ENCODE measurements at places on chromosomes 11 and 22. TPM values are rescaled to one million over a fixed set of nuclear protein-coding genes. Genes with fewer than 3 reads are reported as not detected.

The EXPH5 gene
- polyA plus RNA-seq, result 0.54 TPM

The CAPN5 gene
- polyA plus RNA-seq, result 11.1 TPM

The OVOL1 gene
- 0.28 TPM for polyA plus RNA-seq

The DNHD1 gene
- 20.5 TPM for polyA plus RNA-seq

The PHETA2 gene
- 16.6 TPM for polyA plus RNA-seq

The NUMA1 gene
- polyA plus RNA-seq, result 40.4 TPM

The PANX2 gene
- 1.4 TPM for polyA plus RNA-seq

The CCDC116 gene
- not detected for polyA plus RNA-seq

The OR52J3 gene
- polyA plus RNA-seq, result not detected

The DDIAS gene
- 4.1 TPM for polyA plus RNA-seq

The KIRREL3 gene
- polyA plus RNA-seq, result not detected

The C11orf71 gene
- polyA plus RNA-seq, result 4.4 TPM

- peaks cover 2% of the 10 kb centered on the region for H3K4me1 ChIP-seq
- no peaks in the 10 kb centered on the region for H3K36me3 ChIP-seq
- H3K27ac ChIP-seq, result no peak overlapping the region
- no peaks in the 10 kb centered on the region for H3K27me3 ChIP-seq
These were observed 14.3 kb downstream of the GDPD4 start for GRCh38 chr11:77287136-77287535.

DNA sequence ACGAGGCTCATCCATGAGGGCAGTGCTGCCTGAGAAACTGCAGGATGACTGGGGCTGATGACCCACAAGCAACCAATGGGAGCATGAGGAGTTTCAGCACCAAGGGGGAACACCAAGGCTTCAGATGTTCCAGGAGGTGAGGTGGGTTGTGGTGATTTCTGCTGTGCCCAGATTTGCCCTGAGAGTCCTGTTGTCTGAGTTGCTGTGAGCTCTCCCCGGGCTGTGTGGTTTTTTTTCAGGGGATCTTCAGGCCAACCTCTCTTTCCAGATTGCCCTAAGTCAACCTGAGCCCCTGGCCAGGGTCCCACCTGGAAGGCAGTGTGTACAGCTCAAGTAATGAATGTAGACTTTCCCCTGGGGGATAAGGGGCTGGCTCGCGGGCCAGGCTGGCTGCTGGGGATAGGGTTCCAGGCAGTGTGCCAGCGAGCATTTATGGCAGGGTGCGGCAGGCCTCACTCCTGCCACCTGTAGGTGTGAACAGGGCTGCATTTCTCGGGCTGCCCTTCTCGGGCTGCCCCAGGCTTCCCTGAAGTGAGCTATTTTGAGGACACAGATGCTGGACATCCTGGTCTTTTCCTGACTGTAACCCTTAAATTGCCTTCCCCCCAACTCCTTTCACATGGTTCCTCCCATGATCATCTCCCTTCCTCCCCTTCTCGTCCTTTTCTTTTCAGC is 9.8 kb downstream of the SLC22A6 start:
- H3K36me3 ChIP-seq, result no peaks in the 10 kb centered on the region
- DNase-seq, result peak; percentile 81
- no peak overlapping the region for H3K4me3 ChIP-seq
- no peak overlapping the region for H3K27ac ChIP-seq
- H3K27me3 ChIP-seq, result peaks cover 3% of the 10 kb centered on the region

GRCh38 chr11:46914363-46914762 is 4.0 kb downstream of the LRP4 start:
- DNase-seq, result no peak
- no peak overlapping the region for H3K4me3 ChIP-seq
- no peaks in the 10 kb centered on the region for H3K36me3 ChIP-seq
- no peaks in the 10 kb centered on the region for H3K4me1 ChIP-seq

- H3K27me3 ChIP-seq, result no peaks in the 10 kb centered on the region
- no peak overlapping the region for H3K4me3 ChIP-seq
- no peak overlapping the region for H3K27ac ChIP-seq
- H3K4me1 ChIP-seq, result no peaks in the 10 kb centered on the region
- no peaks in the 10 kb centered on the region for H3K36me3 ChIP-seq
These were observed 870.6 kb upstream of the LRRC4C start for GRCh38 chr11:42329929-42330565.

DNA sequence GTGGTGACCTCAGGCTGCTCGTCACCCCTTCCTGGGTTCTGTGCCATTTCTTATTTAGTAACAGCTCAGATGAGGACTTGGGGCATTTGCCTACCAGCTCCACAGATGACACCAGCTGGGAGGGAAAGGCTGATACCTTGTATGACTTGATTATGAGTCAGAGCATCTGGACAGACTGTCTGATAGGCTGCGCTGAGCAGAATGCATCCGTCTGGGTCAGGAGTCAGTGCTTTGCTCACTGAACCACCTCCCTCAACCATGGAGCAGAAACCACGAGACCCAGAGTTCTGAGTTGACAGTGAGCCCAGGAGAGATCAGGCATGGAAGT is 6.8 kb downstream of the ST14 start:
- H3K36me3 ChIP-seq, result no peaks in the 10 kb centered on the region
- no peaks in the 10 kb centered on the region for H3K27me3 ChIP-seq
- DNase-seq, result no peak
- H3K4me3 ChIP-seq, result no peak overlapping the region
- H3K4me1 ChIP-seq, result no peaks in the 10 kb centered on the region
- no peak overlapping the region for H3K27ac ChIP-seq

DNA sequence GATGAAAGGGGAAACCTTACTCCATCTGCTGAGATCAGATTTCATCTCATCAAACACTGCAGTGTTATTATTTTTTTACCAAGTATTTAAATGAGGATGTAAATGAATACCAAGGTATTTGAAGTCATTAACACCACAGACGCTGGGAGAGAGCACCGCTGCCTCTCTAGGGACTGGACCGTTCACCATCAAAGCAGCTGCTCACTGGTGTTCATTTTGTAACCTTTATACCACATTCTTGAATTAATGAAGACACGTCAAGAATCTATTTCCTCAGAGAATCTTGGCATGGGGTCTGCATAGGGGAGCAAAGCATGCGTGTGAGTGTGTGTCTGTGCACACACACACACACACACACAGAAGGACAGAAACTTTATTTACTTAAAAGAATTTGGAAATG is 15.6 kb downstream of the SIAE start:
- H3K27me3 ChIP-seq, result no peaks in the 10 kb centered on the region
- no peak overlapping the region for H3K4me3 ChIP-seq
- DNase-seq, result no peak

- no peaks in the 10 kb centered on the region for H3K36me3 ChIP-seq
- H3K4me3 ChIP-seq, result no peak overlapping the region
- no peaks in the 10 kb centered on the region for H3K27me3 ChIP-seq
- H3K4me1 ChIP-seq, result peaks cover 1% of the 10 kb centered on the region
- no peak for DNase-seq
These were observed 4.6 kb upstream of the RTCB start for GRCh38 chr22:32416556-32417085.

DNA sequence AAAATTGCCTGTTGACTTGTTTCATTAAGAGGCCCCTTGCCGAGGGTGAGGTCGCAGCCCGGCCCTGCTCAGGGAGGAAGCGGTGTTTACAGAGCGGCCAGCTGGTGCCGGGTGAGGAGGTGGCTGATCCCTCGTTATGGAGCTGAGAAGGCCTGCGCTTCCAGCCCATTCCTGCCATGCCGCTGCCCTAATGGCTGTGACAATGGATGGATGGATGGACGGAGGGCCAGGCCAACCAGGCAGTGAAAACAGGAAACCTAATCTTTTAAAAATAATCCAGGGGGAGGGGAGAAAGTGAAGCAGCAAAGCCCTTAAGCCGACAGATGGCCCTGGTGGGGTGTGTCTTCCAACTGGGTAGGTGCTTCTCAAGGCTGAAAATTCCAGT is 38.5 kb downstream of the BCR start:
- no peak overlapping the region for H3K4me3 ChIP-seq
- peak; percentile 81 for DNase-seq
- no peak overlapping the region for H3K27ac ChIP-seq

- no peak overlapping the region for H3K27ac ChIP-seq
- no peaks in the 10 kb centered on the region for H3K4me1 ChIP-seq
- DNase-seq, result peak; percentile 73
- H3K4me3 ChIP-seq, result no peak overlapping the region
- H3K27me3 ChIP-seq, result no peaks in the 10 kb centered on the region
- H3K36me3 ChIP-seq, result no peaks in the 10 kb centered on the region
These were observed 16.7 kb downstream of the PHLDA2 start for GRCh38 chr11:2912498-2912897.

- no peak overlapping the region for H3K27ac ChIP-seq
- no peaks in the 10 kb centered on the region for H3K4me1 ChIP-seq
- H3K36me3 ChIP-seq, result no peaks in the 10 kb centered on the region
- DNase-seq, result no peak
These were observed 23.4 kb upstream of the RIC3 start for GRCh38 chr11:8192016-8192895.

- no peaks in the 10 kb centered on the region for H3K27me3 ChIP-seq
- no peak overlapping the region for H3K27ac ChIP-seq
- no peak for DNase-seq
- H3K4me1 ChIP-seq, result peaks cover 4% of the 10 kb centered on the region
These were observed 14.3 kb upstream of the CBX6 start for GRCh38 chr22:38886333-38886732.

DNA sequence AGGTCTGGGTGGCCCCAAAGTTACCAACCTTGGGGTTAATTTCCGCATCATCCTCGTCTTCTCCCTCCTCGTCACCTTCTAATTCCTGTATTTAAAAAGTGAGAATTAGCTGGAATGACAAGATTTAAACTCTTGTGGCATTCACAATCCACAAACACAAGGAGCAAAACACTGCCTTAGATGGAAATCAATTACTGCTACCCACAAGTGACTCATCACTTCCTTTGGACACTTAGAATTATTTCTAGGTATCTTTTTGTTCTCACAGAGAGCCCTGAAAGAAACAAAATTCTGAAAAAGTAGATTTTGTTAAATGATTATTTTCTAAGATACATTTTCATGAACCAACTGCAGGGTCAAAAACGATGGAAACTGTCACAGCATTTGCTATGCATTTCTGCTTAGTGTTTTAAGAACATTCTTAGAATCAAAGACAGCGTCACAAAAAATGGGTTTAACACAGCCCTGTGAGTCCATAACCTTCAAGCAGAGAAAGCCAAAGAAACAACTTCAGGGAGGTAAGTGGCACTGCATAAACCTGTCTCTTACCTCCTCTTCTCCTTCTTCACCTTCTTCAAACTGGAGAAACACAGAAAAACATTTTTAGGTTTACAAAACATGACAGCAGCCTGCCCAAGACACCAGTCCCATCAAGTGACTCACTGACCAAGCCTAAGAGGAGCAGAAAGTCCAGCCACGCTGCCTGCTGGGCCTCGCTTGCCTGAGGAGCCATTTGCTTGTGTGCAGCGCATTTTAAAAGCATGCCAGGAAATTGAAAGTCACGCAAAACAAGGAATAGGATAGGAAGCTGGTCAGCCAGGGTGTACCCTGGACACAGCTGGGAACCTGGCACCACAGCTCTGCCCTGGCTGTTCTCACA is 22.3 kb upstream of the PHLDA2 start:
- H3K27me3 ChIP-seq, result no peaks in the 10 kb centered on the region
- DNase-seq, result no peak
- H3K4me3 ChIP-seq, result no peak overlapping the region
- peak overlapping the region; percentile 16 for H3K27ac ChIP-seq
- peaks cover 14% of the 10 kb centered on the region for H3K36me3 ChIP-seq

GRCh38 chr11:59615120-59615636 is 396 bp downstream of the OSBP start:
- no peaks in the 10 kb centered on the region for H3K27me3 ChIP-seq
- H3K4me3 ChIP-seq, result peak overlapping the region; percentile 68
- DNase-seq, result peak; percentile 76
- no peaks in the 10 kb centered on the region for H3K36me3 ChIP-seq
- peaks cover 3% of the 10 kb centered on the region for H3K4me1 ChIP-seq

DNA sequence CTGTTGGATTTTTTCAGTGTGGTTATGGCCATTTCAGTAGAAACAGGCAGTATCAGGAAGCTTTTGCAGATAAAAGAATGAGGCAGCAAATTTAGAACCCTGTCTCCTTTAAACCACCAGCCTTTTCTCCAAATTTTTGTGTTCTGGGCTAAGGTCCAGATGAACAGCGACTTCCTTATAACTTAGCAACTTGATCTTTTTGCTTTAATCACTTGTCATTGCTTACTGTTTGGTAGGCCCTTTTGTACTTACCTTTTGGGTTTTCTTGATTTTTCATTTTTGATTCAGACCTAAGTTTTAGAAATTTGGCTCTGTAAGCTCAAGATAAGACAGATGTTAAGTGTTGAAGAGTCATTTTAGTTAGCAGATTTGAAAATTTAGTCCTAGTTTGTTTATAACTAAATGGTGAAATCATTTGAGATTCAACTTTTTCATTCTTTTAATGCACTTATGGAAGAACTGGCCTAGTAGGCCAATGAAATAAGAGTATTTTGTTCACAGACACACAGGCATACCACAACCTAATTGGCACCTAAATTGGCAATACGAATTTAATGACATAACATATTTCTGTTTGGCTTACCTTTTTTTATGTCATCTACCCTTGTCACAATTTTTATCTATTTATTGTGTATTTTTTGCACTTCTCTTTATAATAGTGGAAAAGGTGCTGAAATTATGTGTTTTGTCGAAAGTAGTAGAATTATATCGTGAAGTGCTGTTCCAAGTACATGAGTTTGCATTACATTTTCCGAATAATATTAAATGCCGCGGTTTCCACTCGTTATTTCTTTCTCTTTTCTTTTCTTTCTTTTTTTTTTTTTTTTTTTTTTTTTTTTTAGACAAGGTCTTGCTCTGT is 2.1 kb downstream of the RTN3 start:
- H3K36me3 ChIP-seq, result no peaks in the 10 kb centered on the region
- H3K27me3 ChIP-seq, result no peaks in the 10 kb centered on the region
- H3K4me1 ChIP-seq, result no peaks in the 10 kb centered on the region
- no peak overlapping the region for H3K27ac ChIP-seq
- peak overlapping the region; percentile 61 for H3K4me3 ChIP-seq

GRCh38 chr11:66317723-66318599 is 1.1 kb upstream of the CD248 start:
- no peak overlapping the region for H3K4me3 ChIP-seq
- no peaks in the 10 kb centered on the region for H3K4me1 ChIP-seq
- DNase-seq, result peak; percentile 81
- H3K27ac ChIP-seq, result no peak overlapping the region

GRCh38 chr11:107606141-107606540 is 15.2 kb downstream of the ELMOD1 start:
- no peak for DNase-seq
- H3K36me3 ChIP-seq, result no peaks in the 10 kb centered on the region
- no peak overlapping the region for H3K4me3 ChIP-seq
- no peaks in the 10 kb centered on the region for H3K27me3 ChIP-seq
- no peaks in the 10 kb centered on the region for H3K4me1 ChIP-seq
- H3K27ac ChIP-seq, result no peak overlapping the region

DNA sequence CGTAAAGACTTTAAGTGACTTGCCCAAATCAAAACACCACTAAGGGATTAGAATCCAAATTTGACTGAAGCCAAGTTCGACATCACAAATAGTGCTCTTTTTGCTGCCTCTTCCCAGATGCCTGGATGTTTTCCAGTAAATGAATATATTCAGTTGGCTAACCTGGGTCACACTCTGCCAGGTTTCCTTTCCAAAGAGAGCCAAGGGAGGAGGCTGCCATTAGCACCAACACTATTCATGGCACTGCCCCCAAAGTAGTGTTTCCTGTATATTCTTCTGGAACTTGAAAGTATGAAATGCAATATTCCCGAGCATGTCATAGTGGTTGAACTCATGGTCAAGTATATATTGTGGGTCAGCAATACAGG is 219.3 kb upstream of the UBASH3B start:
- no peaks in the 10 kb centered on the region for H3K4me1 ChIP-seq
- no peaks in the 10 kb centered on the region for H3K27me3 ChIP-seq
- H3K36me3 ChIP-seq, result no peaks in the 10 kb centered on the region
- no peak overlapping the region for H3K4me3 ChIP-seq
- no peak for DNase-seq
- H3K27ac ChIP-seq, result no peak overlapping the region

GRCh38 chr11:118198370-118198769 is 21.9 kb upstream of the SCN2B start:
- H3K27me3 ChIP-seq, result no peaks in the 10 kb centered on the region
- H3K4me3 ChIP-seq, result no peak overlapping the region
- no peak overlapping the region for H3K27ac ChIP-seq

All from aorta (tissue), 5 donors.